Neuronal stem cell (in vitro differentiated cells): ENCODE measurements at places on chromosomes 3 and 15.
A peak's percentile ranks its signal among the peaks of the same experiment; 100 is the strongest.

GRCh38 chr15:70339571-70340493 lies 242.1 kb upstream of the TLE3 start:
- no peaks in the 10 kb centered on the region for H3K36me3 ChIP-seq
- H3K4me3 ChIP-seq = no peak overlapping the region

- no peaks in the 10 kb centered on the region for H3K4me1 ChIP-seq
- H3K27me3 ChIP-seq = no peaks in the 10 kb centered on the region
- H3K36me3 ChIP-seq = no peaks in the 10 kb centered on the region
- no peak overlapping the region for H3K27ac ChIP-seq
- DNase-seq = no peak
- H3K4me3 ChIP-seq = no peak overlapping the region
Measured at GRCh38 chr15:48939648-48940047, 24.1 kb downstream of the SHC4 start.

DNA sequence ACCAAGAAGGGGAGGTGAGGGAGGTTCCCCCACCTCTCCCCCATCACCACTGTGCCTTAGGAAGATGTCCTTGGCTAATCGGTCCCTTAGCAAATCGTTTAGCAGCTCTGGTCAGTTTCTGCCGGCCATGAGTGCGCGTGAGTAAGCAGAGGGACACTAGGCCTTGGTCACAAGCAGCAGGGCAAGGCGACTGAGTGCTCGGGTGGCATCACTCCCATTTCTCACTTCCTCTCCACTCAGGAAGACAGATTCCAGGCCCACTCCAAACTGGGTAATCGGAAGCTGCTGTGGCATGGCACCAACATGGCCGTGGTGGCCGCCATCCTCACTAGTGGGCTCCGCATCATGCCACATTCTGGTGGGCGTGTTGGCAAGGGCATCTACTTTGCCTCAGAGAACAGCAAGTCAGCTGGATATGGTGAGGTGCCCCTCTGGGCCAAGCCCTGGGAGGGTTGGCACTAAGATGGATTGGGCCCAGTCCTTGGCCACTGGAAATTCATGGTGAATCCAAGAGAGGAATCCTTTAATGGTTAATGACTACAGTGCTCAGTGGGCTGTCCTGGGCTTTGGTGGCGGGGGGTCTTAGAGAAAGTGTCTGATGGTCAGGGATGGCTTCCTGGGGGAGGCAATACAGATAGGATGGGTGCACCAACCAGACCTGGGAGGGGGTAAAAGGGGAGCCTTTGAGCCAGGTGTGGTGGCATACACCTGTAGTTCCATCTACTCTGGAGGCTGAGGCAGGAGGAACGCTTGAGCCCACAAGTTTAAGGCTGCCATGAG lies 4.0 kb downstream of the PARP3 start:
- peak overlapping the region; percentile 24 for H3K4me3 ChIP-seq
- peaks cover 4% of the 10 kb centered on the region for H3K4me1 ChIP-seq
- no peaks in the 10 kb centered on the region for H3K27me3 ChIP-seq
- no peaks in the 10 kb centered on the region for H3K36me3 ChIP-seq
- DNase-seq = no peak

DNA sequence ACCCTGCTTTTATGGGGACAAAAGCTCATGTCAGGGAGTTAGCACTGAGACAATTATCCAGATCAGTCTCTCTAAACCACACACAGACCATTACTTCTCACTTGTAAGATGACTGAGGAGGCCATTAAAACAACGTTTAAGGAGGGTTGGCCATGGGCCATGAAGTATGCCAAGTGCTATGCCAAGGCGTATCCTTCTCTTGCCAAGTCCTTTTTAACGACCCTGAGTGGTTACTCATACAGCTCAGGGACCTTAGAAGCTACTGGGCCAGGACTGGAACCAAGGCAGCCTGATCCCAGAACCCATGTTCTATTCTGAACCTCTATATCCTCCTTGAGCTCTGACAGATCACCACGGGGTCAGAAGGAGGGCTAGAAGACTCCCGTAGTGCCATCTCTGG lies 50.0 kb downstream of the NMNAT3 start:
- no peak overlapping the region for H3K4me3 ChIP-seq
- no peak for DNase-seq
- no peaks in the 10 kb centered on the region for H3K4me1 ChIP-seq

- no peak for DNase-seq
- no peak overlapping the region for H3K27ac ChIP-seq
- H3K4me3 ChIP-seq = no peak overlapping the region
Measured at GRCh38 chr3:189834462-189834861, 203.3 kb downstream of the TP63 start.
